ENCODE measurements at places on chromosomes 3 and 15.

GRCh38 chr3:32630266-32630665 lies 54.7 kb upstream of the CNOT10 start:
- DNase-seq = no peak

- DNase-seq = no peak
These were observed 80.3 kb downstream of the PEX5L start for GRCh38 chr3:179956416-179956830.

DNA sequence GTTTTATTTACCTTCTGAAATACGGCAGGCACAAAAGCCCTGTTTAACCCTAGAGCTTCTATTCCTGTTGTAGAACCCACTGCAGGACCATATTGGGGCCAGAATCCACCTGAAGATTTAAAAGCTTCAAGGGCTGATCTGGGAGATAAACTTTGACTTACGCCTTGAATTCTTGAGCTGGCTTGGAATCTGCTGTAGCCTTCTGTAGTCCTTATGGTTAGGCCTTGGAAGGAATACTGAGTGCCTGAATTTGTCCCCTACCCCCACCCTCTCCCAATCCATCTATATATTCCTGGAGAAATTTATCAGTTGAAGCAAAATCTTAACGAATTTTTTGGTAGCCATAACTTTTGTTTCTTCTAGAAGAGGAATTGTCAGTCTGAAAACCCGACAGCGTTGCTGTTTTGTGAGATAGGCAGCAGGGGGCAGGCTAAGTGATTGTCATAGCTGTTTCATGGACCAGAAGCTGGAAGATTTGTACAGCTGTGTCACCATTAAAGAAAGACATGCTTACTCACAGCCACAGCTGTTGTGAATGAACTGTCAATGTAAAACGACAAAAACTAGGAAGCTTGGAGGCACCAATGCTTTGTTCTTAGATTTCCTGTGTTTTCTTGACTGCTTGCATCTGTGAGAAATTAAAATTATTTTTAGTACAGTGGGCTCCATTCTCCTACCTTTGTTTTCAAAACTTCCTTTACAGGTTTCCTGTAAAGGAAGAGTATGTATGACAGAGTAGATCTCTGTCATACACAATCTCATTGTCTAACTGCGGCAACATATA lies 12.8 kb downstream of the LXN start:
- peak; percentile 46 for DNase-seq

DNA sequence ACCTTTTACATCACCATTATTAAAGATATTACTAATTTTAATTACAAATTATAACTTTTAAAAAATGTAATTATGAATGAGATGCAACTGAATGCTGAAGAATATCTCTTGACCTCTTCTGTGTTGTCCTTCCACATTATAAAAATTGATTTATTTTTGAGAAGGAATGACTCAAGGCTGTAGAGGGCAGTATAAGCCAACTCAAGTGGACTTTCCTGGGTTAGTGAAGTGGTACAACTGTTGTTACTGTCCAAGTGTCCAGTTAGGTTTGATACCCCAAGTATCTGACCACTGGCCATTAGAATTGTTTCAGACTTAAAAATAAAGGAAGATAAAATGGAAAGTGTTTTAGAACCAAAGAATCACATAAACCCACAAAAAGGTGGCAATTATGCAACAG lies 51.9 kb downstream of the BBX start:
- no peak for DNase-seq

- DNase-seq = no peak
These were observed 32.9 kb upstream of the NR1I2 start for GRCh38 chr3:119748991-119749390.

GRCh38 chr3:65811892-65812291 lies 226.8 kb downstream of the MAGI1 start:
- no peak for DNase-seq

DNA sequence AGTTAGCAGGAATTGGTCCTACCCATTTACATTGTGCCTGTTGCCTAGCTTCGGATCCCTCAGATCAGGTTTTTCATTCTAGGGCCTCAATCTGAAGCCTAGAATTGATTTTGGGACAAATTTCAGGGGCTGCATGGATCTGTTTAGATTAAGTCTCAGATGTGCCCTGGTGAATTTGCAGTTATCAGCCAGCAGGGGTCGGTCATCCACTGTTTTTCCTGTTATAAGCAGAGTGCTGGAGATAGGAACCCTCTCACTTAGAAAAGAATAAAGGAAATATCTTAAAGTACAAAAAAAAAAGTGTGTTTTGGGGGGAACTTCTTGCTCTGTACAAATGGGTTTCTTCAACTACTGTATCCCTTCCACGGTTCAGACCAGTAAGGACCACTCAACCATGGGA lies 212.5 kb downstream of the BCHE start:
- DNase-seq = no peak
